Glomerular endothelial cell (primary cell): ENCODE measurements at places on chromosomes 12 and 14.

GRCh38 chr12:105107171-105107493, 399 bp upstream of the WASHC4 start:
- no peak for DNase-seq

DNA sequence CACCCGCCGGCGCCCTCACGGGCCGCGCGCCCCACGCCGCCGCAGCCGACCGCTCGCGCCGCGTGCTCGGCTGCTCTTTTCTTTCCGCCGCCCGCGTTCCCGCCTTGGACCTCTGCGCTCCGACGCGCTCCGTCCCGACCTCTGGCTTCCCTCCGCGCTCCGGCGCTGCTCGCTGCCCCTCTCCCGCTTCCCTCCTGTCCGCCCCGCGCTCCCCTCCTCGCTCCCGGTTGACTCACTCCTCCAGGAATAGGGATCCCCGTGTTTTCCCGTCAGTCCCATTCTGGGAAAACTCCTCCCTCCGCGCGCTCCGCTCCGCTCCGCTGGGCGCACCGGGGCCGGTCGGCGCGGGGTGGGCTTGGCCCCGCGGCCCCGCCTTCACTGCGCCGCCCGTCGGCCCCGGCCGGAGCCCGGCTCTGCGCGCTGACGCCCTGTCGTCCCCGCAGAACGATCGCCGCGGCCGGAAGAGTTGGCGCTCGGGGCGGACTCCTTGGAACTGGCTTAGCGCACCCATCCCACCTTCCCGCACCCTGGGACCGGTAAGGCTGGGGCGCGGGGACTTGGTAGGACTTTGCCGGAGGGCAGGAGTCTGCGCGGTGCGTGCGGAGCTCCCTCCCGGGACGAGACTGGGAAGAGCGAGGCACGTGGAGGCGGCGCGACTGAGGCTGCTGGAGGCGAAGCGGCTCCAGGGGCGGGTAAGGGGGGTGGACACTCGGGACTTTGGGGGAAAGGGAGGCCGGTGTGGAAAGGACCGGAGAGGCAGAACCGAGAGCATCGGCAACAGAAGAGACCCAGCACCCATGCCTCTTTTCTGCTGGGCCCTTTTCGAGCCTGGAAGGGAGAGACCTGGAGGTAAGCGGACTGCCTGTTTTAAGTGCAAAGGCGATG, 550 bp downstream of the TEAD4 start:
- no peak for DNase-seq

DNA sequence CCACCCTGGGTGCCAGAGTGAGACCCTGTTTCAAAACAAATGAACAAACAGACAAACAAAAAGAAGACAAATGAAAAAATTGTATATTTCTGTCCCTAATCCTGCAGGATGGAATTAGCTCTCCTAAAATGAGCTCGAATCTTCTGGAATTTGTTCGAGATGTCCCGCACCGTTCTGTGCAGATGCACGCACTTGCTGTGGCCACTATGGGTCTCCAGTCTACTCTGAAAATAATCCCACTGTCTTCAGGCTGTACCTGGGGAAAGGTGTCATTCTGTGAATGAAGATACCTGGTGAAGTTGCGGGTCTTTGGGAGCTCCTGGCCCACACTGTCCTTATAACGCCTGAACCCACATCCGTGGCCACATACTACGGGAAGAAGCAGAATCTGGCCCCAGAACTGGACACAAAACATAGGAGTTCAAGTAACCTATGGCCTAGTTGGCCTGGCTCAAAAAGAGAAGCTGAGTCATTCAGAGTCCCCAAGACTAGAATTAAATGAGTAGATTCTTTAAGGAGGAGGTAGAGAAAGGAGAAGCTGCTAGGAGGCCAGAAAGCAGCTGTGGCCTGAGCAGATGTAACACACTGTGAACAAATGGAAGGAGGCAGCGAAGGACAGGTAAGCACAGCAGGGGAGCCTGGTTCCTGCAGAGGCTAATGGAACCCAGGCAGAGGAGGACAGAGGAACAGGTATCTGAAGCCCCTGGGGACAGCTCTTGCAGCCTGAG, 108.6 kb downstream of the FOXN3 start:
- DNase-seq, result no peak

- no peak for DNase-seq
Observed at GRCh38 chr12:32159925-32160324, 53.3 kb downstream of the BICD1 start.

DNA sequence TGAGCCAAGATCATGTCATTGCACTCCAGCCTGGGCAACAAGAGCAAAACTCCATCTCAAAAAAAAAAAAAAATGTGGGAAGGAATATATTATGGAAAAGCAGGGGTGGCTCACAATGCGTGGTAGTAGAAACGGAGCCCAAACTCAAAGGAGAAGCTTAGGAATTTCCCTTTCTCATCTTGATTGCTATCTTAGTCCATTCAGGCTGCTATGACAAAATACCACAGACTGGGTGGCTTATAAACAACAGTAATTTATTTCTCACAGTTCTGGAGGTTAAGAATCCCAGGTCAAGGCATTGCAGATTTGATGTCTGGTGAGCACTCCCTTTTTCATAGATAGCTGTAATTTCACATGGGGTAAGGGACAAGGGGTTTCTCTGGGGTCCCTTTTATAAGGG, 153.8 kb upstream of the KRR1 start:
- no peak for DNase-seq

GRCh38 chr12:51098611-51099010, 15.2 kb upstream of the CSRNP2 start:
- no peak for DNase-seq

- peak; percentile 33 for DNase-seq
Observed at GRCh38 chr12:78562368-78563205, 302.0 kb upstream of the SYT1 start.

- DNase-seq, result no peak
Observed at GRCh38 chr12:113070117-113070906, 13.8 kb downstream of the DTX1 start.

- DNase-seq, result no peak
Observed at GRCh38 chr12:127422935-127423566, 843.9 kb upstream of the TMEM132C start.

- no peak for DNase-seq
Observed at GRCh38 chr12:1695886-1696670, 5.2 kb downstream of the ADIPOR2 start.

- no peak for DNase-seq
Observed at GRCh38 chr12:1619587-1619986, 9.4 kb upstream of the WNT5B start.

DNA sequence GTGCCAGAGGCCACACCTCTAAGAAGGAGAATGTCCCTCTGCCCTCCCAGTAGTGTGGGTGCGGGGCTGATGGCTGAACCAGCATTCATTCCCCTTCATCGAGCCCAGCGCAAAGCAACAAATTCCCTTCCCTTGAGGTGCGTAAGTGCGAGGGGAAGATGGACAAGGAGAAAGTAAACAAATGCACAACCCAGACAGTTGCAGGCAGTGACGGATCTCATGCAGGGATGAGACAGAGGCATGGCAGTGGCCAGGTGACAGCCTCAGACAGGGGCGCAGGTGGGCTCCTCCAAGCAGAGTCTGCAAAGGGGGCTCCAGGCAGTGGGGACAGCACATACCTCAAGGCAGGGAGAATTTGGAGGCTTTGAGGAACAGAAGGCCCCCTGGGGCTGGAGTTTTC, 2.3 kb upstream of the MYL2 start:
- no peak for DNase-seq

DNA sequence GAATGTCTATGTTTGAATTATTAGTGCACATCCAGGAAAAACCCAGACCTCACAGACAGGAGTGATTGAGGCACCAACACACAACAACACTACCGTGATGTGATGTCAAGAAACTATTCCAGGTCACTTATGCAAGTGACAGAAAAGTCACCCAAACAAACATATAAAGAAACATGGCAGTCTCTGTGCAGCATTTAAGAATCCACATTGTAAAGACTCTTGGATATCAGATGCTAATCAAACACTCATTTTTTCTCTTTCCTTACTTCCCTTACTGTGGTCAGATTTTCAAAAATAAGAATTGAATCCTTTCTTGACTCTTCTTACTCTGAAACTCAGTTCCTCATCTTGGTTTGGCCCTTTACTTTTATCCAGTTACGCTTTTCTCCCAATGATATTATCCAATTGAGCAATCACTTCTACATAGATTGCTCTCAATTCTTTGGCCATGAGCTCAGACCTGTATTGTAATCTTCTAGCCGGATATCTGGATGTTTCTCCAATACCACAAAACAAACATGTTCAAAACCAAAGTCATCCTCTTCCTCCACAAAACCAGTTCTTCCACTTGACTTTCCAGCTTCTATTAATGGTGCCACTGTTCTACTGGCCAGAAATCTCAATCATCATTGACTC, 115.4 kb downstream of the DUSP6 start:
- no peak for DNase-seq

DNA sequence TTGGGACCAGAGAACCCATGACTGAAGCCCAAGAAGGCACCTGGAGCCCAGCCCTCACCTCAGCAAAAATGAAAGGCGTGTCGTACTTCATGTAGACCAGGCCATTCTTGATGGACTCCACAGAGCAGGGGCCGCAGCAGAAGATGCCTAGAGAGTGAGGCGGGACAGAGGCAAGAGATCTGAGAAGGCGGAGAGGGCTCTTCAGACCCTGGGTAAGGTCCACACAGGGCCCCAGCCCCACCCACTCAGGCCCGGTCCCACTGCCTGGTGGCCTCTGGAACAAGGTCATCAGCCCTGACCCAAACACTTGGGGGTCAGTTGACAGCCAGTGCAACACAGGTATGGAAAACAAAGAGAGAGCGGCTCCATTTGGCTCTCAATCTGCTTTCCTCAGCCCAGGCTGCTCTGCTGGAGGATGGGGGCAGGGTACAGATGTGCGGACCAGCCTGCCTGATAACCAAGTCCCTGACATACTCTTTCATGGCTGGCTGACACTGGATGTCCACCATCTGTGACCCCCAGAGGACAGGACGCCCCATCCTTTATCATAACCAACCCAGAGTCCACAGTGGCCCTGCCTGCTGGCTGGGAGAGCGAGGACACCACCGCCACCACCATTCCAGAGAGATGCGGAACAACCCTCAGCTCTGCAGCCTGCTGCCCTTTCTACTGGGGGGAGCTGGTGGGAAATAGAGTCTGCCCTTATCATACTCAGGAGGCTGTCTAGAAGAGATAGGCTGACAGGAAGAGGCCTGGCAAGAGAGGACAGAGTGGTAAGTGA, 6.9 kb downstream of the TGM1 start:
- DNase-seq, result no peak

DNA sequence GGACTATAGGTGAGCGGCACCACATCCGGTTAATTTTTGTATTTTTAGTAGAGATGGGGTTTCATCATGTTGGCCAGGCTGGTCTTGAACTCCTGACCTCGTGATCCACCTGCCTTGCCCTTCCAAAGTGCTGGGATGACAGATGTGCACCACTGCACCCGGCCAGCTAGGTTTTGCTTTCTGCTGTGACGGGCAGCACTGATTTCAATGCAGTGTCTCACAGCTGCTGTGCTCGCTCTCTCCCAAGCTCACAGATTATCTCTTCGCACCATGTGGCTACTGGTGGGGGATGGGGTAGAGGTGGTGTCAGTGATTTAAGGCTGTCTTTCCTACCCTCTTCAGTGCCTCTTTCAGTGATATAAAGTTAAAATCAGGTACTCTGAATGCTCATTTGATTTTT, 909.1 kb downstream of the TRHDE start:
- DNase-seq, result no peak

DNA sequence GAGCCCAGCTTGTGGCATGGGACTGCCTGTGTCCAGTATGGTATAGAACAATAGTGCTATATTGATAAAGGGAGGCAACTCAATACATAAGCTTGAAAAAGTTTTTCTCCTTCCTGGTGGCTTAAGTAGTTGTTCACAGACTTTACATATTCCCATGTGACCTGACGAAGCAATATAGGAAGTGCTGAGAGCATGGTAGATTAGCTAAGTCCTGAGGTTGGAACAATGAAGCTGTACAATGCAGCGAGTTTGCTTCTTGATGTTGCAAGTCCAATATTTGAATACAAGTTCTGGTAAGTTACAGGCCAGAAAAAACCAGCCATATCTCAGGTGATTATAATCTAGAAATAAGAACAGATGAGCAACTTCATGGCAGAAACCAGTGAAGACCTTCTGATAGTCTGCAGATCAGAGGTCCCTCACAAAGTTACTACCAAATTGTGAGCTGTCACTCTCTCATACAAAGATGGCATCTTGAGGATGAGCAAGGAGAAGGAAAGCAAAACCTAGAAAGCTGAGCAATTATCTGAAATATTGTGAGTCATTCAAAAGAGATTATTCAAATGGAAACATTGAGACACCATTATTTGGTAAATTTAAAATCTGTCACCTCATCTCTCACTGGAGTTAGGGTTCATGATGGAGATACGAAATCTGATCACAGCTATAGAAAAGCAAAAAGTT, 72.9 kb upstream of the BTG1 start:
- DNase-seq, result no peak

- no peak for DNase-seq
Observed at GRCh38 chr14:99809360-99809759, 16.1 kb downstream of the EML1 start.

DNA sequence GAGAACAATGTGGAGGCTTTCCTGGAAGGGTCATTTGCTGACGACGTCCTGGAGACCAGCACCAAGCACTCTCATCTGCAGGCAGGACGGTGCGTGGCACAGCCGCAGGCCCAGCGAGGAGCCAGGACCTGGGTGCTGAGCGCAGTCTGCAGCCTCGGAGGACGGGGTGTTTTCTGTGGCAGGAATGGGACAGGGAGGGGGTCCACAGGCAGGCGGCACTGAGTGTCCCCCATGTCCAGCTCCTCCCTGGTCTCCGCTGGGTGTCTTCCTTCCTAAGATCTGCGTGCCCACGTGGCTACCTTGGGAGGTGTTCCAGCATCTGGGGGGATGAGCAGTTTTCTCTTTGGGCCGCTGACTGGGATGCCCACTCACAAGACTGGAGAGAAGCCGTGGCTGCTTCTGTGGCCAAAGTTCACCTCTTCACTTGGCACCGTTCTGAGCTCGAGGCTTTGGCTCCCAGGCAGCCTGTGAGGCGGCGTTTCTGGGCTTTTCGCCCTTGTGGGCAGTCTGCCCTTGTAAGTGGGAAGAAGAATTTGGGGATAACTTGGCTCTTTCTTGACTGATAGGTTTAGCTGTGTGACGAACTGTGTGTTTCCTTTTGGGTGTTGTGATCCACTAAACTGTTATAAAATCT, 72.2 kb downstream of the NOC4L start:
- no peak for DNase-seq

GRCh38 chr14:24082411-24083080, 11.2 kb downstream of the CPNE6 start:
- no peak for DNase-seq

DNA sequence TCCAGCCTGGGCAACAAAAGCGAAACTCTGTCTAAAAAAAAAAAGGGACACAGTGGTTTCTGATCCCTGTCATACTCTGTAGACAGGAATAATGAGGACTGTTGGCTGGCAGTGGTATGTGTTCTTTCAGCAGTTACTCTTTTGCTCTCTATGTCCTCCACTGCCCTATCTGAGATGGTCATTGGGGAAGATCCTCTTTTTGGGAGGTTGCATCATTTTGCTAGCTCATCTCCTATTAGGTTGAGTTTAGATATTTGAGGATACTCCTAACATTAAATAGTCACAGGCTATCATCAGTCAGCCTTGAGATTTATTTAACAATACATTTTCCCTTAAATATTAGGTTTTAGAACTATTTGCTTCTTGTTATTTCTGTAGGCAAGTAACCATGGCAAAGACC, 5.9 kb upstream of the CCDC91 start:
- DNase-seq, result no peak
